NAMALWA (cell line): ENCODE measurements at places on chromosomes 5 and 9.

GRCh38 chr5:89072842-89073672 lies 190.1 kb upstream of the MEF2C start:
- DNase-seq: no peak

DNA sequence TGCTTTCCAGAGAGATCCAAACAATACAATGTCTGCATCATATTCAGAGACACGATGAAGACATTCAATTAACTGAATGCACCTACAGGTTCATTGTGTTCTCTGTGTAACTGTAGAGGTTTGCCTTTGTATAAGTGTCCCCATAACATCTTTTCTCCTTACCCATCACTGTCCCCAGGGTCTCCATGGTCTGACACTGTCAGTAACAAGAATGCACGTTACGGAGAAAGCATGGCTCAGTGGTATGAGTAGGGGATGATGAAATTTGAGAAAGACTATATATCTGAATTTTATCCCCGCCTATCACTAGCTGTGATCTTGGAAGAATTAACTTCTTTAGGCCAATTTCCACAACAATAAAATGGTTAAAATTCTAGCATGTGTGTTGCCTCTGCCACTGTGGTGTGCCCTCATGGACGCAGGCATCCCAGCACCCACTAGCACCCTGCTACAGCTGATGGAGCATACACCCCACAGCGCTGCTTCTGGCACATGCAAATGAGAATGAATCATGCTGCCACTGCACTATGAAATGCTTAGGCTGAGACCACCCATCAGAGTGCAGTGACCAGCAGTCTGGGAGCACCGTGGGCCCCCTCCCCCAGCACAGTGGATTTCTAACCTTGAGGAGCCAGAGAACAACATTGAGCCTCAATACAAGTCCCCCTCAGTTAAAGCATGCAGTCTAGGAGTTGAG lies 54.3 kb downstream of the RGMB start:
- no peak for DNase-seq

- DNase-seq: no peak
Observed at GRCh38 chr5:161549106-161549505, 2.6 kb upstream of the GABRB2 start.

GRCh38 chr9:91059713-91060112 lies 258.1 kb downstream of the SYK start:
- no peak for DNase-seq

- DNase-seq: peak; percentile 52
Observed at GRCh38 chr9:113622600-113623400, 159.3 kb downstream of the RGS3 start.

DNA sequence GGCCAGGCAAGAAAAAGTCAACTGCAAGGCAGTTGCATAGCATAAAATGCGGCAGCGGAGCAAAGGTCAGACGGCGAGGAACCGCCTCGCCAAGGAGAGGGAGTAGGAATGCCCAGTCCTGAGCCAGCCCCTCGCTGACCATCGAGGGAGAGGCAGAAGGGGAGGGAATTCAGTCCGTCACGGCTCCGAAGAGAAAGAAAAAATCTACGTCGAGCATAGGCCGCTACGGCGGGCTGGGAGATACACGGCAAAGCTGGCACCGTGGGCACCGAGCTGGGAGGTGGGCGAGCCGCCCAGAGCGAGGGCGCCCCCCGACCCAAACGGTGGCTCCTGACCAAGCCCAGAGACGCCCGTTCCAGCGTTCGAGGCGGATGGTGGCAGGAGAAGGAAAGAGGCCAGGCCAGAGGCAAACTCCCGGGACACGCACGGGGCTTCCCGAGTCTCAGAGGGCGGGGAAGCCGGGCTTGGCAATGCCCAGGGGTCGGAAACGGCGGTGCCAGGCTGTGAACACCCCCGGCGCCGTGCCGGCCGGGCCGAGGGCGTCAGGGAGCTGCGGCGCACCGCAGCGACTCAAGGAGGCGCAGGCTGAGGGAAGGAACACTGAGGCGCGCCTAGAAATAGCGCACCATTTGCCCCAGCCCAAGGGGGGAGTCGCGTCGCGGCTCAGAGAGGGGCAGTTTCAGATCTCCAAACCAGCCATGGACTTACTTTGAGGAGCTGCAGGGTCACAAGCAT lies 518 bp downstream of the SPRY4 start:
- DNase-seq: no peak

DNA sequence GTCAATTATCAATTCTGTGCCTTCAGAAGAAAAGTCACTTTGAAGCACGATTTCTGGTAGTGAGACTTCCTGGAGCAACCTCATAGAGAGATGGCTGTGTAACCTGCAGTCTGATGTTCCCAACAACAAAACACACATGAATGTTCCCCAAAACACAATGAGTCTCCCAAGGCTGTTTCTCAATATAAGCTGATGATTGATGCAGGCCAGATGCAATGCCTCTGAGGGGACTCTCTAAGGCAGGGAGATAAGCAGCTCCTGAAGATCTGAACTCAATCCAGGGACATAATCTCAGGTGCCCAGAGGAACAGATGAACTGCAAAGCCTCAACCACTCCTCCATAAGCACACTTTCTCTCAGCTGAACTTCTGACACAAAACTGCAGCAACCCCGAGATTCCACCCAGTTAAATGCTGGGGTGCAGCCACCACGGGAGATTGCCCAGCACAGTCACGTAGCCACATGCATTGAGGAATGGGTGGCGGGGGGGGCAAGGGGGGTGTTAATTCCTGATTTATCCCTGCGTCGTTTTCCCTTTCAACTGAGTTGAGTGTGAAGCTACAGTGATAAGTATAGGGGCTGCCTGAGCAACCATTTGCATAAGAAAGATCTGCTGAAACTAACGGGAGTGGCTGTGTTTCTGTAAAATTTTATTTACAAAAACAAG lies 122.7 kb upstream of the RASEF start:
- no peak for DNase-seq

DNA sequence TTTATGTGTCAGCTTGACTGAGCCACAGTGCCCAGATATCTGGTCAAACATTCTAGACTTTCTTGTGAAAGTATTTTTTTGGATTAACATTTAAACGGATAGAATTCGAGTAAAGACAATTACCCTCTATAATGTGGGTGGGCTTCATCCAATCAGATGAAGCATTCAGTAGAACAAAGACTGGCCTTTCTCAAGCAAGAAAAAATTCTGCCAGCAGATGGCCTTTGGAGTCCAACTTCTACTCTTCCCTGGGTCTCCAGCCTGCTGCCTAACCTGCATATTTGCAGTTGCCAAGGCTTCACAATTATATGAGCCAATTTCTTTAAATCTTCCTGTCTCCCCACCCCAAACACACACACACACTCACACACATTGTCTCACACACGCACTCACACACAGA lies 86.4 kb downstream of the MED10 start:
- peak; percentile 65 for DNase-seq

GRCh38 chr5:130912088-130912487 lies 253.0 kb downstream of the HINT1 start:
- no peak for DNase-seq

- no peak for DNase-seq
Observed at GRCh38 chr5:138754699-138755057, 1.5 kb downstream of the CTNNA1 start.

- DNase-seq: no peak
Observed at GRCh38 chr5:13524936-13525335, 419.6 kb downstream of the DNAH5 start.

- DNase-seq: no peak
Observed at GRCh38 chr9:77505232-77505631, 142.9 kb downstream of the GNA14 start.

DNA sequence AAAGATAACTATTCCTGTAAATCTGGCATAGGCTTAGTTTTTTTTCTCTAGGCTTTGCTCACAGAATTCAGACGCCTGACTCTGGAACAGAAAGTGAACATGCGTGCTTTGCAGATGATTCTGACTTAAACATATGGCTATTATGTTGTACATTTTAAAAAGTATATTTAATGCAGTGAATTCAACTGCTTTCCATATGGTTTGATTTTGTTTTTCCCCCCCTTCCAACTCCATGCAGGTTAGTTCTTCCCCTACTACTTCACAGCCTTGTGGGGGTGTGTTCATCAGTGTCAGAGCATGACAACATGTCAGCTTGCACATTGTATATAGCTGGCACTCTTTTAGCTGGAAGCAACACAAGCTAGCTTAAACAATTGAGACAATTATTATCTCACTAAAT lies 226.8 kb downstream of the TMEM167A start:
- no peak for DNase-seq

DNA sequence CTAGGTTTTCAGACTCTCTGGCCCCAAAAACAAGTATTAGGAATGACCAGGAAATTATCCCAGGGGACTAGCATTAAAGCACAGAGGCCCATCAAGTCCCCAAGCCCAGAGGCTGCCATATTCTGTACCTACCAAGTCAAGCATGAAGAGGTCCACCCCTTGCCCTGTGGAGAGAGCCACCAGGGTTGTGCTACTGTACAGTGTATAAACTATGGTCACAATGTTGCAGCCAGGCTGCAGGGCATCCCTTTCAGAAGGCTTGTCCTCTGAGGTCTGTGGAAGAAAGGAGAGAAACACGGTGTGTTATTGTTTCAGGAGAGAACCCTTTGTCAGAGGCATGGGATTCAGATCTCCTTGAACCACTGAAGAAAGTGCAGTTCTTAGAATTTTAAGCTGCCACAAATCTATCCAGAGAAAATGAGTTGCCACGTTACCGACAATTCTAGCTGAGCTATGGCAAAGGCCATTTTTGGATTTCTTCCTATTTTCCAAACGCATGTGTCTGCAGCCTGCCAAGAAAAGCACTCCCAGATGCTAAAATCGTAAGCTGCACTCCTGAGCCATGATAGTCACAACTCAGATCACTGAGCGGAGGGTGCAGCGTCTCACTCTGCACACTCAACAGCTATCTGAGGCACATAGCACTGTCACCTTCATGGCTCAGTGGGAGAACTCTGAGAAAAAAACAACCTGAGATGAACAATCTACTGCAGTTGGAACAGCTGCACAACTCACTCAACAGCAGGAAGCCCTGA lies 45.5 kb upstream of the SPATA31E1 start:
- no peak for DNase-seq

DNA sequence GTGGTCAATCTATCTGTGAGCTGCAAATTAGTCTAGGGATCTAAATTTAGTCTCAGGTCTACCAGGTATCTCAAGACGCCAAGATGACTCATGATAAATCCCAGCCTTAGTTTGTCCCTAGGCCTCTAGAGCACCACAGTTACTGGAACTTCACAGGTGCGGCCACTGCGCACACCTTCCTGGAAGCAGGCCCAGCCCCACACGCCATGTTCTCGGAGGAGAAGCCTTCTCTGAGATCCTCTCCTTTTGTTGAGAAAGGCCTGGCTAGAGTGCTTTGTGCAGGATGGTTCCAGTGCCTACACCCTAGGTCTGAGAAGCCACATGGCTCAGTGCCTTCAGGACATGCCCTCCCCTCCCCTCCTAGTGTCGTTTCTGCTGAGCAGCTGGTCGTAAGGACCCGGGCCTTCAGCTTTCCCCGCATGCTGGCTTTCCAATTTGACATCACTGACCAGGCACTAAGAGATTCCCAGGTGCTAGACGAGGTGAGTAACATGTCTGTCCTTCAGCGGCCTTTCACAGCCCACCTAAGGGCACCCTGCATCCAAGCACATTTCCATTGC lies 51.9 kb downstream of the IPPK start:
- no peak for DNase-seq

DNA sequence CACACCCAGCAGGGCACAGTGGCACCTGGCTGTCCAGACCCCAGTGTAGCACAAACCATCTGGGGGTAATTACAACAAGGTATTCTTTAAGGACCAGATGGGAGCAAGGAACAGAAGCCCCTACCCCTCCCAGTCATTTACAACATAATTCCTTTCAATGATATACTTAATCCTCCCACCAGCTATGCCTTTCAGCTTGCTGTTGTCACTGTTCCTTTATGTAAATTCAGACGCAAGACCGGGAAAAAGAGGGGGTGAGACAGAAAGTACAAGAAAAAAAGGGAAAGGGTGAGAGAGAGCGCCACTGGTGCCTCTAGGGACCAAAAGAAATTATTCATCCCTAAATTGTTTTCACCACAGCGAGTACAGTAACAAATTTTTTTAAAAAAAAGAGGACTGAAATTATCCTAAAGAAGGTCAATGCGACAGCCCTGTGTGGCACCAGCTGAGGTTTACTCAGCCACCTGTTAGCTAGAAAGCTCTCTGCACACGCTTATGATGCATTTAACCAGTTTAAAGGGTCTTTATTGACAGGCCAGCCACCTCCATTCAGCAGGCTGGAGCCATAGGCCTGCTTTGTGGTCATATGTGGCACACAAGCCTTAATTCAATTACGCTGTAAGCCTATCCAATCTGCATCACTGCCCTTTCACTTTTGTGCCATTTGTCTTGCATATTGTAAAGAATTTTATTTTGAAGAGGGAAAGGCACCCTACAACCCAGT lies 210.2 kb upstream of the ISL1 start:
- DNase-seq: no peak

DNA sequence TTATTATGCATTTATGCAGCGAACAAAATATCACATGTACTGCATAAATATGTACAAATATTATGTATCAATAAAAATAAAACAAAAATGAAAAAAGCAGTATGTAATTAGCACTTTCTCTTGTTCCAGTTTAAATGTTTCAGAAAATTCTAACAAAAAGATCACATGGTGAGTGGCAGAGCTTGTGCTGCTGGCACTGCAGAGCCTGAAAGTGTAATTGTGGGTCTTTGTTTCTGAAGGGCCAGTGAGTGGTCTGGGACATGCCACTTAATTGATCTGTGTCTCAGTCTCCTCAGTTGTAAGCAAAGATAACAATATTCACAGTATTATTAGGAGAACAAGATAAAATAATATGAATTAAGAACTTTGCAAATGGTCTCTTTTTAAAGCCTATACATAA lies 39.5 kb upstream of the RAI14 start:
- no peak for DNase-seq

DNA sequence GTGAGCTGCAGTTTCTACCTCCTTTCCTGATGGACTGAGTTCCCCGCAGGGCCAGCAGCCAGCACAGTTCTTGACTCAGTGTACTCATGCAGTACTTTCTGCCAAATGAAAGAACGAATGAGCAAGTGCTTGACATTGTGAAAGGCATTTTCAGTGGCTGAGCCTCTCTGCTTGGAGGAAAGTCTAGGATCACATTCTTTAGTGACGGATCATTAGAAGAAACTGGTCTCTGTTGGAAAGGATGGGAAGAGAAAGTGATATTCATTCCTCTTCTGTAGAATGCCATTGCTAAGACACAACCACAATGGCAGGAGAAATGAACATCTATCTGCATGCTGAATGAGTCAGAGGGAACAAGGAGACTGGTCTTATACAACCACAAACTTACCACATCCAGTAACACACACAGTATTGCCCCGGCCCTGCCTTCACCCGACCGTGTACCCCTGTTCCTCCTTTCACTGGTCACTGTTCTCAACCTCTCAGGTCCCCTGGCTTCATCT lies 206.9 kb downstream of the CRB2 start:
- DNase-seq: no peak
